ENCODE measurements at places on chromosomes 12 and 14. TPM values are rescaled to one million over a fixed set of nuclear protein-coding genes. Genes with fewer than 3 reads are reported as not detected.

PLA2G1B gene
- 3.0 TPM for total RNA-seq

ZNF891 gene
- total RNA-seq = 0.78 TPM

DNA sequence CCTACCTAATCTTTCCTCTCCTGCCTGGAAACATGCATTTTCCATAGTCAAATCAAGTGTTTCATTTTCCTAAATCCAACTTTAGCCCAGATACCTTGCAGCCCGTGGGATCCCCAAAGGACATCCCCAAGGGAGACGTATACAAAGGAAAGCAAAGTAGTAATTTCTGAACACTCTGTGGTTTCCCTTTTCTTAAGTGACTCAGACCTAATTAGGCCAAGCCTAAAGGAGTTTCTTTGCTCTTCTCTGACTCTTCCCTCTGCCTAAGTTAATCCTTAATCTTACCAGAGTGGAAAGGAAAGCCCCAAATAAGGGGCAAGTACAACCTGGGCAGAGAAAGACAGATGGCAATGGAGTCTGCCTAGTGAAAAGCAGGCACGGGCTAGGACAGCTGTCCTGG, 250.3 kb downstream of the SPTSSA start:
- no peak for DNase-seq

- no peak for DNase-seq
Observed at GRCh38 chr14:69865701-69866365, 13.4 kb upstream of the SMOC1 start.

DNA sequence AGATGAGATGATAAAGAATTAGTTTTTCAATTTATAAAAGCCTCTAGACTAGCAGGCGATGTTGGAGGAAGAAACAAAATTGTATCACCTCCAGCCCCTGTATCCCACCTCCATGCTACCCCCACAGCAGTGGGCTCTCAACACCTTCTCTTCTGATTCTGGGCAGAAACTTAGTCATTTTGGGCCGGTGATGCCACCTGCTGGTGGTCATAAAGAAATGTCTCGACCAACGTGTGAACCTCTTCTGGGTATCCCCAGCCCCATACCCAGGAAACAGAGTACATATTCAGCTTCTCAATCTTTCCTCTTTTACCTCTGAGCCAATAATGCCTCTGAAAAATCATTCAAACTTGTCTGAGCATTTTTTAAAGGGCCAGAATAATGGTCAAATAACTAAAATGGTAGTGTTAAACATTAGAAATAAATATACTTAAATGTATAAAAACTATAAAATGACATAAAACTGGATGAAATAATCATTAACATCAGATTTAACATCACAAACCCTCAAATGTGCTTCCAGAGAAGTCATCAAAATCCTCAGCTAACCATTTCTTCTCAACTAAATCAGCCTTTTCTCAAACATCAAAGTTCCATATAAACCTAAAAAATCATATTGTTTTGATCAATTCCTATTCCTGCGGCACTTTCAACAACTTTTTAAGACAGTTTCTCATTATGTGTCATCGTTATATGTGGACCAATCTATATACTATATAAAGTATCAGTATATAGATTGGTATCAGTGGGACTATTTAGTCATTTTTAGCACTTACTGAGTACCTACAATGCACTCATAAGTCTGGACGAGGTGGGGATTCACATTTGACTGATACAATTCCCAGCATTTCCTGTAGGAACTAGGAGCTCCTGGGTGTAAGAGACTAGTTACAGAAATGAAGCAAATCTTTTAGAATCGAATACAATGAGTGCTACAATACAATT, 69.4 kb downstream of the ATXN2 start:
- no peak for DNase-seq

LRFN5 gene
- total RNA-seq = 0.05 TPM

DNA sequence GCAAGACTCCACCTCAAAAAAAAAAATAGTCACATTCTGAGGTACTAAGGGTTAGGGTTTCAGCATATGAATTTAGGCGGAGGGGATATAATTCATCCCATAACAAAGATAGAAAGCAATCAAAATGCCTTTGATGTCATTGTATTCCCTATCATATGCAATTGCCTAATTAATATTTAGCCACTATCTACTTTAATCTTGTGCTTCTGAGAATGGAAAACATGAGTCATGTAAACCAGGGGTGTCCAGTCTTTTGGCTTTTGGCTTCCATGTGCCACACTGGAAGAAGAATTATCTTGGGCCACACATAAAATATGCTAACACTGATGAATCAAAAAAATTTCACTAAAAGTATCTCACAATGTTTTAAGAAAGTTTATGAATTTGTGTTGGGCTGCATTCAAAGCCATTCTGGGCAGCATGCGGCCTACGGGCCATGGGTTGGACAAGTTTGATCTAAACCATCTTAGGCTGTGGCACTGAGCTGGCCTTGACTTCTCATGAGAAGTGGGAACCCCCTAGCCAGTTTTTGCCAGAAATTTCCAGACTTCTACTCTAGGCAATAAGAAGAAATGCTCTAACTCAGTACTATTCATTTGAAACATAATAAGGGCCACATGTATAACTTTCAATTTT, 219.8 kb downstream of the PTPRO start:
- DNase-seq = no peak

NOS1 gene
- 0.08 TPM for total RNA-seq

TAS2R43 gene
- total RNA-seq = not detected

SIX1 gene
- not detected for total RNA-seq

EIF2S1 gene
- 35.6 TPM for total RNA-seq

DNA sequence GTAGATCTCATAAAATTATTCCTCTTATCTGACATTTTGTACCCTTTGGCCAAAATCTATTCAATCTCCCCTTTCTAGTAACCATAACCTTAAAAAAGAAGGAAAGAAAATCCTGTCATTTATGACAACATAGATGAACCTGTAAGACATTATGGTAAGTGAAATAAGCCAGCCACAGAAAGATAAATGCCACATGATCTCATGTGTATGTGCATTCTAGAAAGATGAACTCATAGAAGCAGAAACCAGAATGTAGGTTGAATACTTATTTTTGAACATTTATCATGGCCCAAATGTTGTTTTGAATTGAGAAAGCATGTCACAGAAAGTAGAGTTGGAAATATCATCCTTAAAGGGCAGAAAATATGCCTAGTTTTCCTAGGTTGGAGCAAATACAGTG, 1053.6 kb downstream of the SLC6A15 start:
- no peak for DNase-seq

GRCh38 chr12:51841727-51842126, 6.8 kb downstream of the FIGNL2 start:
- DNase-seq = no peak

LALBA gene
- total RNA-seq = not detected

DNA sequence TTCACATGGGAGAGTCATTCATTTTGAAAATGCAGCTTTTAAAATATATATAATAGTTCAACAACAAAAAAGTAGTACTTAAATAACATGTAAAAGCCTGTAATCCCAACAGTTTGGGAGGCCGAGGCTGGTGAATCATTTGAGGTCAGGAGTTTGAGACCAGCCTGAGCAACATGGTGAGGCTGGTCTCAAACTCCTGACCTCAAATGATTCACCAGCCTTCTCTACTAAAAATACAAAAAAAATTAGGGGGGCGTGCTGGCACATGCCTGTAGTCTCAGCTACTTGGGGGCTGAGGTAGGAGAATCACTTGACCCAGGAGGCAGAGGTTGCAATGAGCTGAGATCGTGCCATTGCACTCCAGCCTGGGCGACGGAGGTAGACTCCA, 256.3 kb upstream of the RGS6 start:
- DNase-seq = no peak

CLMN gene
- total RNA-seq = 67.7 TPM

GRCh38 chr14:68881396-68881795, 88.5 kb upstream of the ZFP36L1 start:
- no peak for DNase-seq

GRCh38 chr12:44117337-44117736, 281.5 kb downstream of the TMEM117 start:
- no peak for DNase-seq

PTCSC3 gene
- total RNA-seq = not detected

RHEBL1 gene
- 0.18 TPM for total RNA-seq

DNA sequence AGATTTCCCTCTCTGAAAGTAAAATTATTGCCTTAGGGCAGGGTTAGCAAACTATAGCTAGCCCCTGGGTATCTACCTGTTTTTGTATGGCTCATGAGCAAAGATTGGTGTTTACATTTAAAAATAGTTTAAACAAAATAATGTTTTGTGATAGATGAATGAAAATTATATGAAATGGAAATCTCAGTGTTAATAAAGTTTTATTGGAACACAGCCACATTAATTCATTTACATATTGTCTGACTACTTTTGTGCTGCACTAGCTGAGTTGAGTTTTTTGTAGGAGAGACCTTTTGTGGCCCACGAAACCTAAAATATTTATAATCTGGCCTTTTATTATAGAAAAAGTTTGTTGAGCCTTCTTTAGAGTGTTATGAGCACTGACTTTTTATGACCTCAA, 48.5 kb downstream of the ADIPOR2 start:
- DNase-seq = no peak

DNA sequence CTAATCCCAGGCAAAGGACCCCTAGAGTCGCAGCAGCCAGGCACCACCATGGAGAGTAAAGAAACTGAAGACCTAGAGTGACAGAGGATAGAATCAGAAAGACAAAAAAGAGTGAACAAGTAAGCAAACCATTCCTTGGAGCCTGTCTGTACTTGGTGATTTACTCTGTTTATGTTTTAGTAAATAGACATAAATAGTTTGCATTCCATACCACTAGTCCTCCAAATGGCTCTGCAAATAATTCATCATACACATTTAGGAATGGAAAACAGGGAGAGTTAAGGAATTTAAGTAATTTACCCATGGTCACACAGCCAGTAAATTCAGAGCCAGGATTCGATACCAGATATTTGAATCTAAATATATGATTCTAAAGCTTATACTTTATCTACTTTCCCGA, 2.8 kb downstream of the OLR1 start:
- DNase-seq = no peak

DNA sequence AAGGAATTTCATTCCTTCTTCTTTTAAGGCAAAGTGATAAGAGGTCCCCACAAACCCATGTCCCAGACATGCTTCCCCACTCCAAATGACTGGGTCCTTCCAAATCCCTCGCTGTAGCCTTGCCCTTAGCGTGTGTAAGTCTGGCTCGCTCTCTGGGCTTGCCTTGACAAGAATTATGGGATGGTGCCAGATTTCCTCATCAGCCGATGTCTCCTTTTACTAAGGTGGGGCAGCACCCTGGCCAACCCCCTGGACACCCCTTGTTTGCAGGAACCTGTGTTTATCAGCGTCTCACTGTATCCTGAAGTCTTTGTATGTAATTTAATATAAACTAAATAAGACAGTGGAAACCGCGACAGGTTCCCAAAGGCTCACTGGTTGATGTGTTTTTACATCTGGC, 493.3 kb downstream of the EGLN3 start:
- no peak for DNase-seq

GRCh38 chr12:89575374-89575773, 49.5 kb upstream of the POC1B start:
- DNase-seq = no peak

DNA sequence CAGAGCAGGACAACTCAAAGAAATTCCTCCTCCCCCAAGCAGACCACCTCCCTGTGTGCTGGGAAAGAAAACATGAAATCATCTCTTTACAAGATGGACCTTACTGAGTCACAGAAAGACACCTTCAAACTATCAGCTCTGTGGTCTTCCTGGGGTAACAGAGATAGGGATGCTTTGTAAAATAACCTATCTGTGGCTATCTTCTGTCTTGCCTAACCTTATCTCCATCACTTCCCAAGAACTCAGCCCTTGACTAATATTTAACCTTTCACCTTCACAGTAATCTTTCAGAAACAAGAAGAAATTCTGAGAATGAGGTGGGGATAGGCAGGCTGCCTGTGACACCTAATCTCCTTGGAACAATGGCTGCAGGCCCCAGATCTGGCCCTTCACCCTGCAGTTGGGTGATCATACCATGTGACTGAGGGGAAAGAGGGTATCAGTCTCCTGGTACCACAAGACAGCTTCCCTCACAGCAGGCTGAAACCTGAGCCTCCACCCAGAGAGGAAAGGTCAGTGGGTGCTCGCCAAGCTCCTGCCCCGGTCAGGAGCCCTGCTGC, 27.4 kb upstream of the CEBPE start:
- no peak for DNase-seq

KLHDC1 gene
- total RNA-seq = 3.0 TPM

DNA sequence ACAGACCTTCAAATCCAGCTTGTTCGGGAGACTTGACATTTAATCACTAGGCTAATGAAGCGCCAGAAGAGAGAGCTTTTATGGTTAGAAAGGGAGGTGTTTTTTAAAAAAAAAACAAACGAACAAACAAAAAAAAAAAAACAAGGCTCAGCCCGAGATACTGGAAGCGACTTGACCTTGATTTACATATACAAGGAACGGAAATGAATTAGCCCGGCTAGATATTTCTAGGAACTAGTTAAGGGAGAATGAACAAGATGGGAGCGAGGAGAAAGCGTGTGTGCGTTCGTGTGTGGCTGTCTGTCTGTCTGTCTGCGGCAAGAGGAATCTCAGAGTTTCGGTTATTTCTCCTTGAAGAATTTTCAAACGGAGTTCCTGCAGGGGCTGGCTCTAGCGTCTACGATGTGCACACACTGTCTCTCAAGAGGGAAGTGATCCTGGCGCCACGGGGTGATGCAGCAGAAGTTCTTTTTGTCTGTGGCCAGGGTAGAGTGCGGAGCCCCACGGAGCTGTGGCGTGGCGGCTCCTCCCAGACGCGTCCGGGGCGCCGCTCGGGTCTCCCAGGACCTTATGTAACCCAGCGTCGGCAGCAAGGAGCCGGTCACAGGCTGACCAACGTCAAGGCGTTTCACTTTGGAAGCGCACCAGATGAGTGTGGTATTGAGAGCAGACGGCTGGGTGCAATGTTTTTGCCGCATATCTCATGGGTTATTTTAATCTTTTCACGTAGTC, 18.8 kb downstream of the SOCS2 start:
- peak; percentile 61 for DNase-seq

- no peak for DNase-seq
Observed at GRCh38 chr14:76993752-76994151, 34.8 kb downstream of the IRF2BPL start.

DNA sequence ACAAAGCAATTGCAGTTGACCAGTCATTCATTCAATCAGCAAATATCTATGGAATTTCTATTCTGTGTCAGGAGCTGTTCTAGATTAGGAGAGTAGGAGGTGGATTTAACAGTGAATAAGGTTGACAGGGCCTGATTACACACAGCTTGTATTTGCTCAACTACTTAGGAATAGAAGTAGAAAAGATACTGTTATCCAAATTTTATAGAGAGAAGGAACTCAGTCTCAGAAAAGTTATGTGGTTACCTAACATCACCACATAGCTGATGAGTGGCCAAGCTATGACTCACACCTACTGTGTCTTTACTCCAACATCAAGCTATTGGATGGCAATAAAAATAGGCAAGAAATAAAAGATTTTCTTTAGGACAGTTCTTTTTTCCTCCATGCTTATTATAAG, 374.8 kb downstream of the RMST start:
- no peak for DNase-seq

SLC5A8 gene
- not detected for total RNA-seq

LGR5 gene
- 0.13 TPM for total RNA-seq
